ENCODE measurements at places on chromosomes 4 and X. TPM values are rescaled to one million over a fixed set of nuclear protein-coding genes. Genes with fewer than 3 reads are reported as not detected.

- DNase-seq: peak; percentile 55
Measured at GRCh38 chr4:68267433-68267944, 22.0 kb upstream of the TMPRSS11B start.

DNA sequence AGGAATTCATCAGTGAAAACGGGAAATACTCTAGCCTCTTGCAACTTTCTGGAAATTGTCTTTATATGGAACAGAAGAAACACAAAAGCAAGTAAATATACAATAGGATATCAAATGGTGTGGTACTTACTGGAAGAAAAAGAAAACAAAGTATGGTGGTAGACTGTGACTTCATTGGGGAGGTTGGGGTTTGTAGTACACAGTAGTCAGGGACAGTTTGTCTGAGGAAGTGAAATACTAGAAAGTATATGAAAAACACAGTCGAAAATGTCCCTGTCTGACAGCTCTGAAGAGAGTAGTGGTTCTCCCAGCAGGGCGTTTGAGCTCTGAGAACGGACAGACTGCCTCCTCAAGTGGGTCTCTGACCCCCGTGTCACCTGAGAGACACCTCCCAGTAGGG, 390.0 kb upstream of the NWD2 start:
- DNase-seq: no peak

- DNase-seq: no peak
Measured at GRCh38 chr4:129140521-129140920, 44.6 kb downstream of the C4orf33 start.

DNA sequence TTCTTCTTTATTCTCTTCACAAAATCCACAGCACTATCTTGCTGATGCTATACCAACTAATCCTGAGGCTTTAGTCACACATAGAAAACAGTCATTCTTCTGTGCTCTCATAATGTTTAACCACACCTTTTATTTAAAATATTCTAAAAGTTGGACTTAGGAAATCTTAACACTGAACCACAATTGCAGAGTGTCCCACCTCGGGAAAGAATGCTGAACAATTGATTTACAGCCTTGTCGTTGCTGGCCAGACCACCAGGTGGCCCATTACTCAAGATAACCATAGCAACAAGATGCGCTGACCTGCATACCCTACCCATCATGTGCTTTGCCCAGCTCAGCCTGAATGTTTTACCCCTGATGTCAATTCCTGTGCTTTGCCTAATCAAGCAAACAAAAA, 100.8 kb downstream of the ARSJ start:
- DNase-seq: no peak

DNA sequence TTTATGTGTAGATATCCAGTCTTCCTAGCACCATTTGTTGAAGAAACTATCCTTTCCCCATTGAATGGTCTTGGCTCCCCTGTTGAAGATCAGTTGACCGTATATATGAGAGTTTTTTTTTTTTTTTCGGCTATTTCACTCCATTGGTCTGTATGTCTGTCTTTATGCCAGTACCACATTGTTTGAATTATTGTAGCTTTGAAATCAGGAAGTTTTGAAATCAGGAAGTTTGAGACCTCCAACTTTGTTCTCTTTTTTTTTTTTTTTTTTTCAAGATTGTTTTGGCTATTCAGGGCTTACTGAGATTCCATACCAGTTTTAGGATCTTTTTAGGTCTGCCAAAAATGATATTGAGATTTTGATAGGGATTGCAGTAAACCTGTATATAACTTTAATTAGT, 4.3 kb upstream of the SCD5 start:
- DNase-seq: no peak

- DNase-seq: peak; percentile 7
Measured at GRCh38 chr4:66062044-66062443, 391.8 kb upstream of the EPHA5 start.

Gene UBE2K
- 87.0 TPM for total RNA-seq

Gene SPANXN3
- not detected for total RNA-seq

Gene SPACA5
- not detected for total RNA-seq

Gene FRAS1
- total RNA-seq: 10.3 TPM
